NCI-H2029 treated with DMSO at 0.1 percent for 48 hours (cell line): ENCODE measurements at places on chromosomes 11 and 22.

GRCh38 chr11:7927635-7928034 is 3.4 kb downstream of the OR10A6 start:
- DNase-seq = no peak

GRCh38 chr11:128367573-128367972 is 219.8 kb downstream of the ETS1 start:
- DNase-seq = peak; percentile 20

DNA sequence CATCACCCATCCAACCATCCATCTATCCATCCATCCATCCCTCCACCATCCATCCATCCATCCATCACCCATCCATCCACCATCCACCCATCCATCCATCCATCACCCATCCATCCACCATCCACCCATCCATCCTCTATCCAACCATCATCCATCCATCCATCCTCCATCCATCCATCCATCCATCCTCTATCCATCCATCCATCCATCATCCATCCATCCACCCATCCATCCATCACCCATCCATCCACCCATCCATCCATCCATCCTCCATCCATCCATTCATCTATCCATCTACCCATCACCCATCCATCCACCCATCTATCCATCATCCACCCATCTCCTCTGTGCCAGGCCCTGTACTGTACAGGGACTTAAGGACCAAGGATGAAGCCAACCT is 62.2 kb upstream of the WNT11 start:
- no peak for DNase-seq

DNA sequence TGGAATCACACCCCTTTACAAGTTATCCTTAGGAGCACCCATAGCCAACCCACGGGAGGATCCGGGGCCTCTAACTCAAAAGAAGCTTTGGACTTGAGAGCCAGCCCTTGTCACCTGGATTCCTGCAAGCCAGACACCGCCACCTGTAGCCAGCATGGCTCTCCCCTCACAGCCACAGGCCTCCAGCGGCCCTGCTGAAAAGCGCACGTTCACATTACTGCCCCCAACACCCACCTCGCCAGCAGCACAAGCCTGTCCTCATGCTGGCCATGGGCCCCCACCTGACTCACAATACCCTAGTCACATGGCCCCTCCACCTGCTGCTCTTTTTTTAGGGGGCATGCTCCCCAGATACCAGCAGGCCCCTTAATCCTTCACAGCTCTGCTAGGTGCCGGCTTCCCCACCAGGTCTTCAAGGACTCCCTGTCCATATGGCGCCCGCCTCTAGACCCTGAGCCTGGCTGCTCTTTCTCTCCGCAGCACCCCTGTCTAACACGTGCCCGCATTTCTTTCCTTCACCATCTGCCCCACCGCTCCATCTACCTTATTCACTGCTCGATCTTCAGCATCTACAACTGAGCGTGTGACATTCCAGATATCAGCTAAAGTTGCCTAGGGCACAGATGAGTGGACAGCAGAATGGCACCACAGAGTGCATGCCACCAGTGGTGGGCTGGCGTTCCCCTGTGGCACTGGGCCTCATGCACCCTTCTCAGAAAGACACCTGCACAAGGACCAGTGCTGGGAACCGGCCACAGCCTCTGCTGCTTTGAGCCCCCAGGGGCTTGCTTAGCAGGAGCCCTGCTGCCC is 6.6 kb downstream of the CARS1 start:
- DNase-seq = no peak

- DNase-seq = no peak
Measured at GRCh38 chr22:46083383-46084350, 66.7 kb upstream of the PPARA start.

GRCh38 chr11:122998727-122999366 is 17.2 kb upstream of the BSX start:
- DNase-seq = no peak

GRCh38 chr11:5666402-5666793 is 18.5 kb downstream of the TRIM5 start:
- no peak for DNase-seq

DNA sequence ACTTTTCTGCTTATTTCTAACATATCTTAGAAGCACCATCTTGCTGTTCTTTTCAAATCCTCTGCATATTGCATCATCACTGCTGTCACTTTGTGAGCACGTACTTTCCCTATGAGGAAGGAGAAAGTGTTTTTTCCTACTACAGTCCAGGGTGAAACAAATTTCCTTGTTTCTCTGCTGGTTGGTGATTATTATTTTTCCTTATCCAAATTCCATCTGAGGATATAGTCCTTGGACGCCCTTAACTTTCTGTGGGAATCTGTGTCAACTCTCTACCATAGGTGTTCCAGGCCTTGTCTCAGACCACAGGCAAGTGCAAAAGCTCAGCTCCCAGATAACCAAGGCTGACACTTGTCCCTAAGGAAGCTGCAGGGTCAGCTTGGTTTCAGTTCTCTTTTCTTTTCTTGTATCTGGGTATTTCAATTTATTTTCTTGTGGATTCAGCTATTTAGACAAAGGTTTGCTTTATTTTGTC is 29.4 kb upstream of the LYVE1 start:
- DNase-seq = no peak

DNA sequence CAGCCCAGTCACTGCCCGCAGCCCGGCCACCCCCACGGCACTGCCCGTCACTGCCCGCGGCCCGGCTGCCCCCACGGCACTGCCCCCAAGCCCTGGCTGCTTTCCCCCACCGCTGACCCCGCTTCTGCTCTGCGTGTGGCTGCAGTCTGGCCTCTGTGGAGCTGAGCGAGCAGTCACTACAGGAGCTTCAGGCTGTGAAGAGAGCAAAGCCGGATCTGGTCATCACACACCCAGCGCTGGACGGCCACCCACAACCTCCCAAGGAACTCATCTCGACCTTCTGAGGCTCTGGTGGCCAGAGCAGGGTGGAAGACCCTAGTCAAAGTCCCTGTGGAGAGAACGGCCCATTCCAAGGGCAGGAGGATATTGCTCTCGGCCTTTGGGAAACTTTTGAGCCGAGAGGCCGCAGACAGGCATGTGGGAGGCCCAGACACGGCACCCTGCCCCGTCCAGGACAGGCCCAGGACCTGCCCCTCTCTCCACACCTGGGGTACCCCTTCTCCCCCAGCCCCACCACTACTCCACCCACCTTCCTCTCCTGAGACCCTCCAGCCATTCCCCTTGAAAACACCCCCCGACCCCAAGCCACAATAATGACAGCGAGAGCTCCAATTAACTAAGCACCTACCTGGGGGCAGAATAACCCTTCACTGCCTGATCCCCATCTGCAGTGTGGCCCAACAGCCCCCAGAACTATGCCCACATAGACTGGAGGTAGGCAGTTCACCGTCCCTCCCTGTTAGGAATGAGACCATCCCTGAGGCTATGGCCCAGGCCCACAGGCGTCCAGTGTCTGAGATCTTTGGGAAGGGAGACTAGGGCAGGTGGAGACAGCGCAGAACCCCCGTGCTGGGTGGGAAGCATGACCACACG is 3.7 kb upstream of the PGGHG start:
- no peak for DNase-seq
